Stimulated activated naive CD8-positive, alpha-beta T cell treated with anti-CD3 and anti-CD28 coated beads, Interleukin-15, Interleukin-2, amounts not matched to agents 100 U/mL and 50 U/mL, for 24 hours (primary cell): ENCODE measurements at places on chromosomes 1 and 21.

DNA sequence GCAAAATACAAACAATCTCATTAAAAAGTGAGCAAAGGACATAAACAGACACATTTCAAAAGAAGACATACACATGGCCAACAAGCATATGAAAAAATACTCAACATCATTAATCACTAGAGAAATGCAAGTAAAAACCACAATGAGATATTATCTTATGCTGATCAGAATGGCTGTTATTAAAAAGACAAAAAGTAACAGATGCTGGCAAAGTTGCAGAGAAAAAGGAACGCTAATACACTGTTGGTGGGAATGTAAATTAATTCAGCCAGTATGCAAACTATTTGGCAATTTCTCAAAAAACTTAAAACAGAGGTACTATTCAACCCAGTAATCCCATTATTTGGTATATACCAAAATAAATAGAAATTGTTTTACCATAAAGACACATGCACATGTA is 32.2 kb upstream of the TNFSF18 start:
- no peak for DNase-seq

- DNase-seq, result no peak
Measured at GRCh38 chr1:40756523-40756922, 27.1 kb upstream of the KCNQ4 start.

GRCh38 chr1:34785875-34786470 is 5.0 kb downstream of the GJB3 start:
- no peak for DNase-seq

- no peak for DNase-seq
Measured at GRCh38 chr1:98028800-98029199, 108.0 kb upstream of the DPYD start.

GRCh38 chr1:198437332-198437731 is 103.1 kb downstream of the ATP6V1G3 start:
- DNase-seq, result no peak

- no peak for DNase-seq
Measured at GRCh38 chr1:154408174-154408777, 3.1 kb downstream of the IL6R start.

- no peak for DNase-seq
Measured at GRCh38 chr1:8941906-8942305, 3.8 kb upstream of the CA6 start.

GRCh38 chr1:20370698-20371097 is 80.0 kb downstream of the VWA5B1 start:
- DNase-seq, result no peak

DNA sequence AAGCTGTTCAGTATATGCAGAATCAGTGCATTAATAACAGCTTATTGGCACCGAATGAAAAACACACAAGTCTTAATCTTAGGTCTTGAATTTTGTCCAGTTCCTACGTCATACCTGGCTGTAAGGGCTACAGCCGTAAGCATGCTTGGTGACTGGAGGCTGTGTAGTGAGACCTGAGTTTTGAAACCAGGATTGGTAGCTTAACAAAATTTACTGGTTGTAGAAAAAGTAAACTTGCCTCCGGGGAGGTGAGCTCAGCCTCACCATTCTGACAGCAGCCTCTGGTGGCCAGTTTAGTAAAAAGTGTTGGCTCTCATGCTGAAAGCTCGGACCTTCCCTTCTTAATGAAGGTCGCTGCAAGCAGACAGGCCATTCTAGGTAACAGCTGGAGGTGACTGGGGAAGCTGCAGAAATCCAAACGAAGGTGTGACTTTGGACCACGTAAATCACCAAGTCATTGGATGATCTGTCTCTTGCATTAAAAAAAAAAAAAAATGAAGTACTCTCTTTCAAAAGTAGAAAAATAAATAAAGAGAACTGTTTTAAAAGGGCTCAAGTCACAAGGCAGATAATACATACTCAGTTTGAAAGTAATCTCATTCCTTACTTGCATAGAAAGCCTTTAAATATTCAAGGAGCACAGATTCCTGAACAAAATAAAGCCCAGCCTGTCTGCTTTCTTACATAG is 48.9 kb downstream of the HLCS start:
- no peak for DNase-seq

- DNase-seq, result no peak
Measured at GRCh38 chr1:19353596-19353995, 41.5 kb downstream of the SLC66A1 start.

GRCh38 chr1:193438771-193439170 is 252.4 kb upstream of the B3GALT2 start:
- no peak for DNase-seq

DNA sequence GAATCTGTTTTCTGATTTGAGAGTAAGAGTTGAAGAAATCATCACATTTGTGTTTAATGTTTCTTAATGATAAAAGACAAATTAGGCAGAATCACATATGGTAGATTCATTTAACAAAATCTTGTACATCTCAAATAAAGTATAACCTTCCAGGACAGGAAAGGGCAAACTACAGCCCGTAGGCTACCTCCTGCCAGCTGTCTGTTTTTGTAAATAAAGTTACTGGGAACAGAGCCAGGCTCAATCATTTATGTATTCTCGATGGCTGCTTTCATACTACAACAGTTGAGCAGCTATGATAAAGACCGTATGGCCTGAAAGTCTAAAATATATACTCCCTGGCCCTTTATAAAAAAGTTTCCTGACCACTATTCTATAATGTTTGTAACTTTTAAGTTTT is 204.1 kb downstream of the COL24A1 start:
- no peak for DNase-seq
